ENCODE measurements at places on chromosomes 1 and 21.

GRCh38 chr21:16285605-16286126 is 555.9 kb downstream of the USP25 start:
- DNase-seq: no peak

- DNase-seq: no peak
These were observed 339.6 kb downstream of the NUF2 start for GRCh38 chr1:163661391-163661790.

DNA sequence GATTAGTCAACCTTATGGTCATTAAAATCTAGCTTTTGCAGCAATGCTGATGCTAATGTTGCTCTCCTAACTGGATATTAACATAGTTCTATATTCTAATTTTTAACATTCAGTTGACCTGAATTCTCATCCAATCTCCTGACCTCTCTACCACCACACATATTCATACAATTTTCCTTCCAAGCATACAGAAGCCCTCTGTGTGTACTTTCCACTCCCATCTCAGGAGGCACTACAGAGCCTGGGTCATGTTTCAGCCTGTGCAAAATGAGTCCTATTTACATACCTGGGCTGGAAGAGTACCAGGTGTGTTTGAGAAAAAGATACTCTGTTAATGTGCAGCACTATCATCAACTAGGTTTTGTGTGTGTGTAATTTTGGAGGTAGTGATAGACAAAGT is 486.3 kb downstream of the NEGR1 start:
- DNase-seq: no peak

DNA sequence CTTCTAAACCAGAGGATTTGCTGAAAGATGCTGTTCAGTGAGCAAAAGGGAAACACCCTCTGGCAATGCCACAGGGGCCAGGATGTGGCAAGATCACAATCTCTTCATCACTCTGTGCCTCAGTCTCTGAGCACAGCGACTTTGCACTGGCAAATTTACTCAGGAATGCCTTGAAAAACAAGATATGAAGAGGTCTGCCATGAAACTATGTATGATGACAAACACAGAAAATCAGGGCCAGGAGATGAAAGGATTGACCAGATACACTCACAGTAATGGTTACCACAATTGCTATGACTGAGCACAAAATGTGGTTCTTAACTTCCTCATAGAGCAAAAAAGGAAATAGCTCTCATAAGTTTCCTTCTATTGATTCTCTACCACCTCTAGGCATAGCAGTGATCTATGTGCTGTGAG is 5.8 kb downstream of the TTC13 start:
- DNase-seq: peak; percentile 83

DNA sequence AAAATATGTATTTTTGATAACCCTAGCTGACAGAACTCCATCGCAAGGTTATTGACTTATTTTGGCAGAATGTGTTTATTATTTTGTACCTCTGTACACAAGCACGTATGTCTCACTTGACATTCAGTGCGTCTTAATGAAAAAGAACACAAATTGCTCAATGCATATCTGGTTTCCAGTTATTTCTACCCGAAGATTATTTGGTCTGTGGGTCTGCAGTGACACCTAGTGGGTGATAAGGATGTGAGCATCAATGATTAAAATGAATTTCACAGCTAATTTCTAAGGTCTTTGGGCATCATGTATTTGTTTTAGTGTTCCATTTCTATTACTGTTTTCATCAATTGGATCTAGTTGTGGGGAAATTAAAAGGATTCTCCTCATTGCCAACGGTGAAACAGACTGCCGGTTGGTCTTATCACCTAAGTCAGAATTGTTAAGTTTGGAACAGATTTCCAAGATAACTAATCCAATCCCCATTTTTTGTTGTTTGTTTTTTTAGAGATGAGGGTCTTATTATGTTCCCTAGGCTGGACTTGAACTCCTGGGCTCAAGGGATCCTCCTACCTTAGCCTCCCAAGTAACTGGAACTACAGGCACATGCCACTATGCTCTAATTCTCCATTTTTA is 13.9 kb downstream of the DDX20 start:
- DNase-seq: peak; percentile 63

DNA sequence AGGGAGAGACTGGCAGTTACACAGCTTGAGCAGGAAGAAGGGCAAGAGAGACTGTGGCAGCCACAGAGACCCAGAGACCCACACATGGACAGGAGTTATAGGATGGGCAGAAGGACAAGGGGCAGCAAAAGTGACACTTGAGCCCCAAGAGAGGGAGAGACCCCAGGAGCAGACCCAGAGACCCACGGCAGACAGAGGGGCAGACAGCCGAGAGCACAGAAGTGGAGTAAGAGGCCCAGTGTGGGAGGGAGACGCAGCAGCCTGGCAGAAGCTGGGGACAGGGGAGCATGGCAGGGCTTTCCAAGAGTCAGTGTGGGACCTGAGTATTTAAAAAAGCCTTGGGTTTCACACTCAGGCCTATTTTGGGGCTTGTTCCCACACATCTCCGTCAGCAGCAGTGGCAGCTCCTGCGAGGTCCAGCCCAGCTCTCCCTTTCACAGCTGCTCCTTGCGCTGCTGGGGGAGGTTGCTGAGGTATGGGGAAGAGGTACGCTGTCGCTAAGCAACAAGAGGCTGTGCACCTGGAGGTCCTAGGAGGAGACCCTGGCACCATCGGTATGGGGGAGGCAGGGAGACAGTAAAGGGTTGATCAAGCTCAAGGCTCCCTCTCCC is 9.0 kb upstream of the MEF2D start:
- DNase-seq: no peak

GRCh38 chr1:202122639-202123335 is at the start of gene GPR37L1:
TSS of gene GPR37L1 (plus strand) at chr1:202122917. CDS start at chr1:202122964, 47 bp downstream.
- DNase-seq: no peak

- DNase-seq: no peak
These were observed 2.7 kb upstream of the STX12 start for GRCh38 chr1:27770293-27770830.

DNA sequence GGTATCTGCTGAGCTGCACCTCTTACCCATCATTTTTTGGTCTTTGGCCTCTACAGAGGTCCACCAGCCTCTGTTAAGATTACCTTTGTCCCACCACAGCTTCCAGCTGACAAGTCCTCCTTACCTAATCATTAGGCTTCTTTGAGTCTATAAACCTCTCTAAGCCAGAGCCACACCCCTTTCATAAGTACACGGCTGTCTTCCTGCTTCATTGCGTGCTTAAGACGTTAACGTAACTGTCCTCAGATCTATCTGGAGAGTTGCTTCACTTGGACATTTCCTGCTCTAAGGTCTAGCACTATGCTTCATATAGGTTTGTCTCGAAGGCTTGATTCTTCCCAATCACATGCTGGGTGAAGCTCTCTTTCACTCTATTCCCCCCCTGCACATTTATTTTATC is 71.0 kb upstream of the CACHD1 start:
- no peak for DNase-seq
